Activated T-cell treated with anti-CD3 and anti-CD28 coated beads, Interleukin-2, amount 50 U/mL, for 24 hours (primary cell): ENCODE measurements at places on chromosomes 2 and 18.

- H3K36me3 ChIP-seq: no peaks in the 10 kb centered on the region
- H3K27ac ChIP-seq: no peak overlapping the region
- H3K4me1 ChIP-seq: peaks cover 16% of the 10 kb centered on the region
- no peak for DNase-seq
Observed at GRCh38 chr2:215410932-215411285, 25.0 kb downstream of the FN1 start.

DNA sequence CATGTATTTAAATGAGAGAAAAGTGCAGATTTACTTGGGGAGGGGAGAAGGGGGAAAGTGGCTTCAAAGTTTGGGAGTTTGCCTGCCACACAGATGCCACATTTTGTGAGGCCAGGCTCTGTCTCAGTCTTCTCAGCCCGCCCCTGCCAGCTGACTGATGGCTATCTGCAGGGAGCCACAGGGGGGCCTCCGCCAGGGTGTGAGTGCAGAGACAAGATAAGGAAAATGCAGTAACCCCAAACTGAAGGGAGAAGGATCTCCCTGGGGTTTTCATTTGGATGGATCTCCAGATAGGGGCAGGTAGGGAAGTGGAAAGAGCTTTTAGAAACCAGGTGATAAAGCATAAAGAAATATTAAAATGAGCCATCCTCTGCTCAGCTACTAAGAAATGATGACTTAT is 128.8 kb downstream of the ZNF521 start:
- no peak overlapping the region for H3K4me3 ChIP-seq
- H3K36me3 ChIP-seq: no peaks in the 10 kb centered on the region
- no peak for DNase-seq
- no peaks in the 10 kb centered on the region for H3K27me3 ChIP-seq

- peaks cover 12% of the 10 kb centered on the region for H3K4me1 ChIP-seq
- no peak for DNase-seq
- no peaks in the 10 kb centered on the region for H3K27me3 ChIP-seq
- H3K36me3 ChIP-seq: peaks cover 9% of the 10 kb centered on the region
- H3K27ac ChIP-seq: no peak overlapping the region
- H3K4me3 ChIP-seq: no peak overlapping the region
Observed at GRCh38 chr2:127530245-127531140, 4.2 kb upstream of the IWS1 start.

GRCh38 chr2:105746177-105747080 is 1.7 kb downstream of the NCK2 start:
- H3K27me3 ChIP-seq: no peaks in the 10 kb centered on the region
- peak overlapping the region; percentile 87 for H3K4me3 ChIP-seq
- peaks cover 57% of the 10 kb centered on the region for H3K36me3 ChIP-seq

- peaks cover 30% of the 10 kb centered on the region for H3K4me1 ChIP-seq
- H3K36me3 ChIP-seq: no peaks in the 10 kb centered on the region
- peaks cover 95% of the 10 kb centered on the region for H3K27me3 ChIP-seq
- DNase-seq: no peak
Observed at GRCh38 chr18:59267503-59268126, 5.6 kb downstream of the RAX start.

DNA sequence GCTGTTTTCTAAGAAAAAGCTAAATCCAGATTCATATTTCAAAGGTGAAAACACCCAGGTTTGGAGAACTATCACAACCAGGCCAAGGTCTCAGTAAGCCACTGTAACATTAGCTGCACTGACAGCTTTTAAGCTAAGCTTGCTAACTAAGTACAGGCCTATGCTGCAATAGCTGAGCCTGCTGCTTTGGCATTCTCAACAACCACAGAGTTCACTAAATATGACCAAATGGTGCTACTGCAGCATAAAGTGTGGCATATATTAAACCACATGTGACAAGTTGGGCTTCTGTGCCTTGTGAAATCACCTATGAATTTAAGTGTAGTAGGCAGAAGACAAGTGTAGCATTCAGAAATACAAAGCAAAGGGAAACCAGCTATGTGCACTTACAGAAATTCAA is 206.7 kb downstream of the TCF4 start:
- H3K4me3 ChIP-seq: no peak overlapping the region
- H3K27ac ChIP-seq: no peak overlapping the region
- no peaks in the 10 kb centered on the region for H3K36me3 ChIP-seq
- no peaks in the 10 kb centered on the region for H3K4me1 ChIP-seq
- no peak for DNase-seq

GRCh38 chr2:181153886-181154285 is 173.5 kb downstream of the UBE2E3 start:
- peak overlapping the region; percentile 27 for H3K27ac ChIP-seq
- DNase-seq: no peak
- no peak overlapping the region for H3K4me3 ChIP-seq

DNA sequence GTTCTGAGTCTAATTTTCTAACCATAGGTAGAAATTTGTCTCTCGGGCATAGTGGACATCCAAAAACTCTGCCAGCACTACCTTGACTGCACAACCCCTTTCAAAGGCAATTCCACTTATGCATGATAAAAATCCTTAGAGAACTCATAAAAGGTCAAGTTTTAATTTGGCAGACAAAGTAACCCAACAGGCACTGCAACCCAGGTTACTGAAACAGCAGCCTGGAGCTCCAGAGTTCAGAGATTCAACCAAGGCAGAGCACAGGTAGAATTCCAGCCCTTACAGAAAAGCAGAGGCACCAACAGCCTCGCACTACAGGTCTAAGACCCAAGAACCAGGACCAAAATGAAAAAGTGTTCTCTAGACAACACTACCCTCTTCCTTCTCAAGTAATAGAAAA is 1.8 kb downstream of the DTNB start:
- H3K27me3 ChIP-seq: peaks cover 3% of the 10 kb centered on the region
- peak overlapping the region; percentile 80 for H3K4me3 ChIP-seq
- no peak overlapping the region for H3K27ac ChIP-seq
- no peak for DNase-seq
- no peaks in the 10 kb centered on the region for H3K36me3 ChIP-seq
- H3K4me1 ChIP-seq: peaks cover 31% of the 10 kb centered on the region

- no peak overlapping the region for H3K4me3 ChIP-seq
- H3K4me1 ChIP-seq: no peaks in the 10 kb centered on the region
- no peak for DNase-seq
Observed at GRCh38 chr18:31247574-31248199, 70.3 kb upstream of the DSG1 start.

DNA sequence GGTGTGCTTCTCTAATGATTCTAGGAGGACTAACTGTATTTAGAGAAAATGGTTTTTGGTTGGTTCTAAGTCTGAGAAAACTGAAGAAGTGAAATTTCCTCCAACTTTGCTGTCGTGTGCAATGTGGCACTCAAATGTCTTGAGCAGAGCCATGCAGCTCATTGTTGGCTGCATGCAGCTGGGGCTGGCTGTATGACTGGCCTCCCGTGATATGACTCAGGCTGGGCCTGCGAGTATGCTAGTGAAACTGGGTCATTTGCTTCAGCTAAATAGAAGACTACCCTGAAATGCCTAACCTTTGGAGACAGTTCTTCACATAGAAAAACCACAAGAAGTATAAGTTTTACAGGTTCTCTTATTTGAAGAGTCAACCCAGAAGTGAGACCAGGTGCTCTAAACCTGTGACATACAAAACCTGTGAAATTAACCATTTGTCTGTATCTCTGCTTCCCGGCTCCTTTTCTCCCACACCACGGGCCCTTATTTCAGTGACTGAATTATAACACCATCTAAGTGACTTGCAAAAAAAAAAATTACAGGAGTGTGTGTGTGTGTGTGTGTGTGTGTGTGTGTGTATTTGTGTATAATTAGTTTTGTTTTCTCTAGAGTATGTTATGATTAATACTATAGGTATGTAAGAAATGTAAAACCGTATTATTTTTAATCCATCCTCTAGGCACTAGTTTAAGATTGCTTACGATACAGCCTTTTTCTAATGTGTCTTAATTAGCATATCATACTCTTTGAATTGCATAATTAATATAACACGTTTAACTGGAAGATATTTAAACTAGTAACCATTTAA is 15.9 kb downstream of the POLI start:
- H3K27me3 ChIP-seq: no peaks in the 10 kb centered on the region
- H3K27ac ChIP-seq: peak overlapping the region; percentile 96
- H3K4me3 ChIP-seq: peak overlapping the region; percentile 18

- no peaks in the 10 kb centered on the region for H3K4me1 ChIP-seq
- no peaks in the 10 kb centered on the region for H3K36me3 ChIP-seq
- no peak for DNase-seq
- H3K27me3 ChIP-seq: peaks cover 13% of the 10 kb centered on the region
- H3K4me3 ChIP-seq: no peak overlapping the region
Observed at GRCh38 chr2:6535572-6535971, 330.1 kb downstream of the CMPK2 start.

- no peak overlapping the region for H3K27ac ChIP-seq
- DNase-seq: no peak
- H3K27me3 ChIP-seq: no peaks in the 10 kb centered on the region
- H3K36me3 ChIP-seq: no peaks in the 10 kb centered on the region
- H3K4me1 ChIP-seq: no peaks in the 10 kb centered on the region
Observed at GRCh38 chr2:120466704-120467054, 120.7 kb downstream of the INHBB start.

DNA sequence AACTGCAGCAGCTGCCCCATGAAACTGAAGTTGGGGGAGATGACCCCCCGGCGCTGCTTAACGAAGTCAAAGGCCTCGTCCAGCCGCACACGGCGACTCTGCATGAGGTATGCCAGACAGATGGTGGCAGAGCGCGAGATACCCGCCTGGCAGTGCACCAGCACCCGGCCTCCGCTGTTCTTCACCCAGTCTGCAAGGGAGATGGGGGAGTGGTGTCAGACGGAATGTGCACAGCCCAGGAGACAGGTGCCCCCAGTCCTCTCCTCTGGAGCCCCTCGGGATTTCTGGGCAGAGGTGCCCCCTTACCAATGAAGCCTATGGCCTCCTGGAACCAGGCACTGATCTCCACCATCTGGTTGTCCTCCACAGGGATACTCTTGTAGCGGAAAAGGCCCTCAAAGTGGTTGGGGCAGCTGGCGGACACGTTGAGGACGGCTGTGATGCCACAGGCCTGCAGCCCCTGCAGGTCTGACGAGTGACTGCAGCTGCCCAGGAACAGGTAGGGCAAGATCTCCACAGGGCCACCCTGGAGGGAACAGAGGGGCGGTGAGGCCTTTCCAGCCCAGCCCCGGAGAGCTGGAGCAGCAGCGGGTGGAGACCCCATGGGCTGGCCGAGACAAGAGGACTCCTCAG is 1.3 kb downstream of the DUSP2 start:
- DNase-seq: peak; percentile 76
- H3K27me3 ChIP-seq: no peaks in the 10 kb centered on the region
- peak overlapping the region; percentile 96 for H3K4me3 ChIP-seq

GRCh38 chr2:223760838-223761502 is 76.4 kb downstream of the AP1S3 start:
- peak; percentile 49 for DNase-seq
- no peak overlapping the region for H3K4me3 ChIP-seq
- H3K4me1 ChIP-seq: peaks cover 25% of the 10 kb centered on the region
- H3K27me3 ChIP-seq: no peaks in the 10 kb centered on the region
- peaks cover 3% of the 10 kb centered on the region for H3K36me3 ChIP-seq

GRCh38 chr18:78799382-78800089 is 180.1 kb upstream of the SALL3 start:
- no peak overlapping the region for H3K4me3 ChIP-seq
- no peaks in the 10 kb centered on the region for H3K36me3 ChIP-seq
- no peaks in the 10 kb centered on the region for H3K27me3 ChIP-seq
- H3K4me1 ChIP-seq: no peaks in the 10 kb centered on the region
- H3K27ac ChIP-seq: no peak overlapping the region

DNA sequence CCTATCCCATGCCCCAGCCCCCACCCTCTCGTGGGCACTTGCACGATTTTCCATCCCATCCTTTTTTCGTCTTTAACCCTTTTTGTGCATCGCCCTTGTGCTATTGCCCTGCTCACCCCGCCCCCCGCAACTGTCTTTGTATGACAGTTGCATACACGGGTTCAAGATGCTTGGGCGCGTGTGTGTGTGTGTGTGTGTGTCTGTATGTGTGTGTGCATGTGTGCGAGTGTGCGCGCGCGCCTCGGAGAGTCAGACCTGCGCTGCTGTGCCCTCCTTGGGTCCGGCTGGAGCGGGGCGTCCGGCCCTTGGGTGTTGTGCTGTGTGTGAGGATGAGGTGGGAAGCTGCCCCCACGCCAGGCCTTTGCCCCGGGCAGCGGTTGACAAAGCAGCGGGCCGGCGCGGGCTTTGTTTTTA is 230.7 kb downstream of the HAUS1 start:
- H3K4me1 ChIP-seq: peaks cover 26% of the 10 kb centered on the region

DNA sequence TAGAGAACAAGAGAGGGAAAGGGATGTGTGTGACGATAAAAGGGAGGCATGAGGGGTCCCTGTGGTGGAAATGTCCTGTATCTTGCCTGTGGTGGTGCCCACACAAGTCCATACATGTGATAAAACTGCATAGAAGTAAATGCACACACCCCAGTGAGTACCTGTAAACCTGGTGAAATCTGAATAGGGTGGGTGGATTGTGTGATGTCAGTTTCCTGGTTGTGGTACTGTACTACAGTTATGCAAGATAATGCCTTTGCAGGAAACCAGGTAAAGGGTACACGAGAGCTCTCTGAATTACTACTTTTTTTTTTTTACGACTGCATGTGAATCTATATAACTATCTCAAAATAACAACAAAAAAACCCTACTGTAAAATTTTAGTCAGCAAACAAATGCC is 22.1 kb downstream of the SERPINE2 start:
- H3K36me3 ChIP-seq: no peaks in the 10 kb centered on the region
- peaks cover 34% of the 10 kb centered on the region for H3K4me1 ChIP-seq
- H3K27me3 ChIP-seq: no peaks in the 10 kb centered on the region
- no peak for DNase-seq

DNA sequence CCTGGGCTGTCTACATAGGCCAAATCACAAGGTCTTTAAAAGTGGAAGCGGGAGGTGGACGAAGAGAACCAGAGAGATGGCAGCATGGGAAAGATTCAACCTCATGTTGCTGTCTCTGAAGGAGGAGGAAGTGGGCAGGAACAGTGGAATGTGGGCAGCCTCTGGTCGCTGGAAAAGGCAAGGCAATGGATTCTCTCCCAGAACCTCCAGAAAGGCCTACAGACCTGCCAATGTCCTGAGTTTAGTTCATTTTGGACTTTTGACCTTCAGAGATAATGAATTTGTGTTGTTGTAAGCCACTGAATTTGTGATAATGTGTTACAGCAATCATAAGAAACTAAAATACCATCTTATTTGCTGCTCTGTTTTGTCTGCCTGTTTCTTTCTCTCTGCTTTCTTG is 122.5 kb downstream of the RNF152 start:
- no peaks in the 10 kb centered on the region for H3K36me3 ChIP-seq
- peaks cover 26% of the 10 kb centered on the region for H3K27me3 ChIP-seq
- H3K27ac ChIP-seq: no peak overlapping the region
- DNase-seq: no peak

- no peak for DNase-seq
- peak overlapping the region; percentile 30 for H3K4me3 ChIP-seq
- H3K4me1 ChIP-seq: peaks cover 60% of the 10 kb centered on the region
- H3K36me3 ChIP-seq: no peaks in the 10 kb centered on the region
- peak overlapping the region; percentile 87 for H3K27ac ChIP-seq
- H3K27me3 ChIP-seq: no peaks in the 10 kb centered on the region
Observed at GRCh38 chr2:68727683-68728375, 6.8 kb upstream of the ARHGAP25 start.

- no peak overlapping the region for H3K27ac ChIP-seq
- no peak for DNase-seq
- H3K4me1 ChIP-seq: no peaks in the 10 kb centered on the region
- peaks cover 6% of the 10 kb centered on the region for H3K36me3 ChIP-seq
- no peaks in the 10 kb centered on the region for H3K27me3 ChIP-seq
Observed at GRCh38 chr2:207950063-207950760, 75.1 kb downstream of the PLEKHM3 start.

GRCh38 chr18:36015629-36016028 is 43.1 kb downstream of the RMP24 start:
- H3K4me1 ChIP-seq: no peaks in the 10 kb centered on the region
- DNase-seq: no peak
- H3K27me3 ChIP-seq: no peaks in the 10 kb centered on the region
